ENCODE measurements at places on chromosomes 2 and 18.

- DNase-seq: no peak
Observed at GRCh38 chr2:49294225-49294624, 139.9 kb upstream of the FSHR start.

GRCh38 chr2:25339211-25339674, 2.5 kb downstream of the DNMT3A start:
- DNase-seq: no peak

DNA sequence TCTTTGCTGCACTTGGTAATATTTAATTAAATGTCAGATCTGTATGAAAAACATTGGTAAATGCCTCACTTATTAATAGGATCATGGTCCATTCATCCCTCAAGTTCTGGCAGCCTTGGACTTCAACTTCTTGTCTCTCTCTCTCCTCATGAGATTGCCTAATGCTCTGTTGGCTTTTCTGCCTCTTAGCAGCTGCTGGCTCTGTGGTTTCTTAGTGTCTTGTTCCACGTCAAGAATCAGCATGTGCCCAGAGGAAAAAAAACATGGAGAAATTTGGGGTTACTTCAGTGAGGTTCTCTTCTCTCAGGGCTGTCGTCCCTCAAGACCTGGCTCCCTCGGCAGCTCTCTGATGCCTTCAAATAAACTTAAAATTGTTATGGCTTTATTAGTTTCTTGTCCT, 75.4 kb downstream of the TAF4B start:
- no peak for DNase-seq

GRCh38 chr2:29246383-29247300, 131.4 kb downstream of the CLIP4 start:
- DNase-seq: no peak

DNA sequence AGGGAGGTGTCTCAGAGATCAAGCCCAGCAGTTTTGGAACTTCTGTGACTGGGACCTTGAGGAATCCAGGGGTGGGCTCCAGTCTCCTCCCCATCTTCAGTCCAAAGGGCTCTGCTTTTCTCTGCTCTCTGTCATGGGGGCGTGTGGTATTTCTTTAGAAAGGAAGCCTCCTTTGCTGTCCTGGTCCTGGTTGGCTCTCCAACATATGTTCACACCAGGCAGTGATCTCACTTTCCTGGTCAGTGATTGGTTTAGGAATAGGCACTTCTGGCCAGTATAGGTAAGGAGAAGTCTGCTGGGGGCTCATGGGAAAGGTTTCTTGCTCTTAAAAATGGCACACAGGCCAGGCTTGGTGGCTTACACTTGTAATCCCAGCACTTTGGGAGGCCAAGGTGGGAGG, 115.5 kb upstream of the HAAO start:
- DNase-seq: no peak

All from NCI-H1436 (cell line).